Naive thymus-derived CD4-positive, alpha-beta T cell (primary cell): ENCODE measurements at places on chromosomes 11 and 22. TPM values are rescaled to one million over a fixed set of nuclear protein-coding genes. Genes with fewer than 3 reads are reported as not detected.

DNA sequence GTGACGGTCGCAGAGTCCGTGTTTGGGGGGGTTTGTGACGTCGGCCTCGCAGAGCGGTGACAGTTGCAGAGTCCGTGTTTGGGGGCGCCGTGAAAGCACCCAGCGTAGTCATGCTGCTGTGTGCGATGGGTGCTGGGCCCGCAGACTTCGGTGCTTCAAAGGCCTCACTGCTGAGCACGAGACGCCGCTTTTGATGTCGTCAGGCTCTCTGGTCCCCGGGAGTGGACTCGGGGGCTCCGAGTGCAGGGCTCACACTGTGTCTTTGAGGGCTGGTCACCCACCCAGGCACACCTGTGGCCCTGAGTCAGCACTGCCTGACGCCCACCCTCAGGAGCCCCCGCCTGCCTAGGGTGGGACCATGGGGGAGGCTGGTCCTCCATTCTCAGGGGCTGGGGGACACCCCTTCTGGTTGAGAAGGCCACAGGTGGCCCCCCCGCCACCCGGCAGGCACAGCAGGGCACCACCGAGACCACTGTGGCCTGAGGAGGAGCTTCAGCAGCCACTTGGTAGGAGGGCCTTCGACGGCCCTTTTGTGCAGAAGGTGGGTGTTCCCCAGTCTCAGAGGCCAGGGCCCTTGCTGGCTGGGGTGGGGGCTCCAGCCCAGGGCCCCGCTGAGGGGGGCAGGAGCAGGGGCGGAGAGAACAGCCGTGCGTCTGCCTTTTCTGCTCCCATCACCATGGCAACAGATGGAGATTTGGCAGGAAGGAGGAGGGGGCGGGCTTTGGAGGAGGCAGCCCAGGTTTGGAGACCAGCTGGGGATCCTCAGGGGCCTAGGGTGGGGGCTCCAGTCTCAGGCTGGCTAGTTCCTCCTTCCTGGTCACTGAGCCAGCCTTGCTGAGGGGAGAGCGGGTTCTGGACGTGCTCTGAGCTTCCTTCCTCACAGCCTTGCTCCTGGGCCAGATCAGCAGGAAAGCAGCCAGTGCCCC, 20.9 kb downstream of the BRSK2 start:
- no peak for DNase-seq
- no peaks in the 10 kb centered on the region for H3K4me1 ChIP-seq

DNA sequence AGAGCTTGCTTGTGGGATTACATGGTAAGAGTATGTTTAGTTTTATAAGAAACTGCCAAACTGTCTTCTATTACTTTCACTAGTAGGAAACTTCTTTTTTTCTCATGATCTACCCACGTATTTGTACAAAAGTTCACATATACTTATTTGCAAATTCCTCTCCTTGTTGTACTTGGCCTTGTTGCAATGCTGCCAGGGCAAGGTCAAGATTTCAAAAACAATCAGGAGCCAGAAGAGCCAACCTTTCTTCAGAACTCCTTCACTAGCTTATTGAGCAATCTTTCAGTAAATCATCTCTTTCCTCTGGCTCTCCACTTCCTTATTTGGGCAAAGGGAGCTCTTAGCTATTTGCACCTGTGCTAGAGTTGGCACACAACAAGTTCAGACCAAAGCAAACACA, 9.7 kb downstream of the SRSF8 start:
- H3K36me3 ChIP-seq, result no peaks in the 10 kb centered on the region
- H3K4me1 ChIP-seq, result no peaks in the 10 kb centered on the region
- no peak overlapping the region for H3K27ac ChIP-seq
- no peak for DNase-seq
- H3K27me3 ChIP-seq, result no peaks in the 10 kb centered on the region

- H3K27ac ChIP-seq, result no peak overlapping the region
- no peak for DNase-seq
- H3K4me1 ChIP-seq, result peaks cover 26% of the 10 kb centered on the region
- no peaks in the 10 kb centered on the region for H3K27me3 ChIP-seq
- H3K36me3 ChIP-seq, result no peaks in the 10 kb centered on the region
Observed at GRCh38 chr11:66324664-66325063, 7.8 kb upstream of the CD248 start.

DNA sequence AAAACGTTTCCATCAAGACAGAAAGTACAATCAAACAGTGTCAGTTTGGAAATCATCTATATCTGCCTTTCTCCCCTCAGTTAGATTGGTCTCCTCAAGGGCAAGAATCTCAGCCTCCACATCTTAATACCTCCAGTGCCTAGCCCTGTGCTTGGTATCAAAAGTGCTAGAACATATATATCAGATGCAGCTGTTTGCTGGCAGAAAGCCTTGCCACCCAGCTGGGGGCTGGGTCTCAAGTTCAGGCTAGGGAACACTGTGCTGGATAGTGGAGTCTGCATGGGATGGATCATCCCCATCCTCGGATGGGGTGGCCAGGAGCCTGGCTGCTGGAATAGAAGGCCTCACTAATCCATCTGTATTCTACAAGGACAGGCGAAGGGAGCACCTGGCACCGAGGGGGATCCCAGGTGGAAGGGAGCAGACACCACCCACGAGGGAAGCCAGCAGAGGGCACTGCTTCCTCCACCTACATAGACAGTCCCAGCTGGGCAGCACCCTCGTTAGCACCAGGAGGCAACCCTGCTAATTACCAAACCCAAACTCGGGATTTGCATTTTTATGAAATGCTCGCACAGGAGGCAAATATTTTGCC, 602.2 kb downstream of the BUD13 start:
- H3K4me1 ChIP-seq, result no peaks in the 10 kb centered on the region
- H3K27ac ChIP-seq, result no peak overlapping the region
- H3K4me3 ChIP-seq, result no peak overlapping the region
- H3K36me3 ChIP-seq, result no peaks in the 10 kb centered on the region
- no peak for DNase-seq

- DNase-seq, result no peak
- peaks cover 4% of the 10 kb centered on the region for H3K27me3 ChIP-seq
- no peak overlapping the region for H3K4me3 ChIP-seq
- no peaks in the 10 kb centered on the region for H3K4me1 ChIP-seq
Observed at GRCh38 chr11:5550440-5551095, 2.2 kb upstream of the OR52H1 start.

DNA sequence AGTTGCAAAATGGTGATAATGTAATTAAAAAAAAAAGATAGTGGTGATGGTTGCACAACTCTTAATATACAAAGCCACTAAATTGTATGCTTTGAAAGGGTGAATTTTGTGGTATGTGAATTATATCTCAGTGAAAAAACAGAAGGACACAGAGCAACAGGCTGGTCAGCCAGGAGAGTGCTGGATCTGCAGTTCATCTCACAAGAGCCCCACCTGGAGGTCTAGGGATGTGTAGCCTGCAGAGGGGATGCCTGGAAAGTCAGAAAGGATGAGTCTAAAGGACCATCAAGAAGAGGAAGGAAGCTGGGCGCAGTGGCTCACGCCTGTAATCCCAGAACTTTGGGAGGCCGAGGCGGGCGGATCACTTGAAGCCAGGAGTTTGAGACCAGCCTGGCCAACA, 9.0 kb downstream of the POLR3H start:
- no peak overlapping the region for H3K27ac ChIP-seq
- DNase-seq, result no peak
- H3K27me3 ChIP-seq, result no peaks in the 10 kb centered on the region
- H3K4me1 ChIP-seq, result no peaks in the 10 kb centered on the region
- peaks cover 62% of the 10 kb centered on the region for H3K36me3 ChIP-seq
- no peak overlapping the region for H3K4me3 ChIP-seq

DNA sequence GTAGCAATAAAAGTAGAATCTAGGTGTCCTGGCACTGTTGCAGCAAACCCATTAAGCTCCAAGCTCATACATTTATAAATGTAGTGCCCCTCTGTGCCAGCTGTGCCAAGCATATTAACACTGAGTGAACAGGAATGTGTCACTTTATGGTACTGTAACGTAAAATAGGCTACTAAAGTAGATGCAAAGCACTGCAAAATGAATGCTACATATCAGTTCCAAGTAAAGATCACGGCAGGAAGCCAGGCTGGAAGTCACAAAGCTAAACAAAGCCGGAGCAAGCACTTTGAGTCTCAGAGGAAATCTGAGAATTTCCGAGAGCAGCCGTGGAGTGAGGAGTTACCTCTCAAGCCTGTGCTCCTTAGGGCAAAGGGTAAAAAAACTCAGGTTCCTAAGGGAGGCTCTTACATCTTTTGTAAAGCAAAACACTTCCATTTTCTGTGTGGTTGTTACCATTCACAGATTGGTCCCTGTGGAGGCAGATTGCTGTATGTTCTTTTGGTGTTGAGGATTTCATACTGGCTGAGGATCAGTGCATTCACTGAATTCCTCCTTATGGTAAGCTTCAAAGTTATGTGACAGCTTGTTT, 85.7 kb downstream of the WNT11 start:
- no peak overlapping the region for H3K27ac ChIP-seq
- no peak for DNase-seq
- H3K27me3 ChIP-seq, result no peaks in the 10 kb centered on the region
- no peak overlapping the region for H3K4me3 ChIP-seq
- no peaks in the 10 kb centered on the region for H3K4me1 ChIP-seq
- peaks cover 11% of the 10 kb centered on the region for H3K36me3 ChIP-seq

DNA sequence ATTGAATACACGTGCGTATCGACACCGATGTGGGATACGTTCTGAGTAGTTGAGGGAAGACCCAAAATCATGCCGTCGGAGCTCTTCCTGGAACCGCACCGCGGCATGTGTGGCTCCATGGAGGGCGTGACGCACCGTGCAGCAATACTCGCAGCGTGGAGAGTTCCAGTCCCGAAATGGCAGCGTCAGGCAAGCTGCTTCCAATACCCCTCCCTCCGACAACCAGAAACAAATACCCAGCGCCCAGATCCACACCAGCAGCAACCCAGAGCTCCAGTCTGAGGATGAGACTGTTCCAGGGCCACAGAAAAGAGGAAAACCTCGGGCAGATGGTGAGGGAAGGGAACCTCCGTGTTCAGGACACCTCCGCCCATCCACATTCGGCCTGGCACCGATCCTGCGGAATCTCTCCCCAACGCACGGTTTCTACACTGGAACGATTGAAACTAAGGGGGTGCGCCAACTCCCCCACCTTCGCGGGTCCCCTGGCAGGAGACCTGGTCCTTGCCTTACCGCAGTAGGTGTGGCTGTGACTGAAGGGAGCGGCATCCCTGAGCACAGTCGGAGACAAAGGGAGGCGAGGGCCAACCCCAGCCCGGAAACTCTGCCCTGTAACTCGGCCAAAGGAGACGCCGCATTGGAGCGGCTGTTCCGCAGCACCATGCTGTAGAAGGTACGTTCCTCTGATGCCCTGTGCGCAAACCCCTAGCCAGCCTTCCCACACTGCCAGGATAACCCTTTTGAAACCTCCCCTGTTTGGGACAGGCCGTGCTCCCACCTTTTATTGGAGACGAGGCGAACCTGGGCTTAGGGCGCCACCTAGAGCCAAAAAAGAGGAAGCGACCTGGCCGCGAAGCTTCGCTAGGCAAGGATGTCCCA, 28.2 kb downstream of the DBX1 start:
- no peak for DNase-seq
- peak overlapping the region; percentile 45 for H3K4me3 ChIP-seq
- no peaks in the 10 kb centered on the region for H3K27me3 ChIP-seq
- H3K36me3 ChIP-seq, result no peaks in the 10 kb centered on the region
- no peaks in the 10 kb centered on the region for H3K4me1 ChIP-seq

- no peak within 1 kb of the TSS for H3K27ac ChIP-seq
- no peaks in the 10 kb centered on the region for H3K27me3 ChIP-seq
- no peaks in the 10 kb centered on the region for H3K4me1 ChIP-seq
- no peak within 1 kb of the TSS for H3K4me3 ChIP-seq
- no peaks in the 10 kb centered on the region for H3K36me3 ChIP-seq
Observed at GRCh38 chr22:42432020-42432596, at the start of gene NFAM1. TSS of gene NFAM1 (minus strand) at chr22:42432403. CDS start at chr22:42432357, 46 bp downstream.

GRCh38 chr11:107704451-107704850, 7.4 kb downstream of the SLN start:
- H3K4me3 ChIP-seq, result no peak overlapping the region
- H3K4me1 ChIP-seq, result no peaks in the 10 kb centered on the region

- no peaks in the 10 kb centered on the region for H3K27me3 ChIP-seq
- no peak overlapping the region for H3K27ac ChIP-seq
- no peak for DNase-seq
- peaks cover 93% of the 10 kb centered on the region for H3K36me3 ChIP-seq
- no peak overlapping the region for H3K4me3 ChIP-seq
- no peaks in the 10 kb centered on the region for H3K4me1 ChIP-seq
Observed at GRCh38 chr11:118757876-118758399, 33.0 kb downstream of the DDX6 start.

DNA sequence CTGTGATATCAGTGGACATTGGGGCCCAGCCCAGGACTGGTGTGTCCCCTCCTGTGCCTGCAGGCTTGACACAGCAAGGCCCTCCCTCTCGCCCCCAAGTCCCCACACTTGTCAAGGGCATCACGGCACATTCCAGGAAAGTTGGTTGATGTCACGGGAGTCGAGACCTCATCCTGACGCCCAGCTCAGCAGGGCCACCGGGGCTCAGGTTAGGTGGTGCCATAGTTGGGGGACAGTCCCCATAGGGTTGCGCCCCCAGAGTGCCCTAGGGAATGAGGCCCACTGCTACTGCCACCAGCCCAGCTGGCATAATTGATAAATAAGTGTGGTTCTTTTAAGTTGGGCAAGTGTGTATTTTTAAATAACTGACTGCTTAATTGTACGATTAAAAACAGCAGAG, 28.3 kb upstream of the GRAMD4 start:
- no peak overlapping the region for H3K27ac ChIP-seq
- peaks cover 19% of the 10 kb centered on the region for H3K4me1 ChIP-seq
- no peaks in the 10 kb centered on the region for H3K36me3 ChIP-seq
- no peak for DNase-seq

GRCh38 chr11:108804511-108804910, 139.6 kb downstream of the DDX10 start:
- no peak overlapping the region for H3K27ac ChIP-seq
- no peaks in the 10 kb centered on the region for H3K27me3 ChIP-seq
- H3K4me1 ChIP-seq, result no peaks in the 10 kb centered on the region
- H3K36me3 ChIP-seq, result no peaks in the 10 kb centered on the region

GRCh38 chr11:61912991-61913698, 4.2 kb downstream of the RAB3IL1 start:
- no peak overlapping the region for H3K4me3 ChIP-seq
- DNase-seq, result no peak
- H3K27me3 ChIP-seq, result no peaks in the 10 kb centered on the region

The CCDC73 gene
- not detected in 2 replicates for total RNA-seq

The PRSS23 gene
- 3.4 TPM in 2 replicates for total RNA-seq

The CRYAB gene
- not detected for total RNA-seq

The C1QTNF4 gene
- 0.51 TPM for total RNA-seq

The PAK1 gene
- total RNA-seq, result 18.9 TPM

The BEST1 gene
- 7.1 TPM for total RNA-seq
